Stimulated activated CD8-positive, alpha-beta memory T cell treated with anti-CD3 and anti-CD28 coated beads, Interleukin-4, amount 100 ng/mL, for 4 hours (primary cell): ENCODE measurements at places on chromosomes 5 and 9.

- no peak for DNase-seq
These were observed 9.1 kb upstream of the CERCAM start for GRCh38 chr9:128411364-128412119.

DNA sequence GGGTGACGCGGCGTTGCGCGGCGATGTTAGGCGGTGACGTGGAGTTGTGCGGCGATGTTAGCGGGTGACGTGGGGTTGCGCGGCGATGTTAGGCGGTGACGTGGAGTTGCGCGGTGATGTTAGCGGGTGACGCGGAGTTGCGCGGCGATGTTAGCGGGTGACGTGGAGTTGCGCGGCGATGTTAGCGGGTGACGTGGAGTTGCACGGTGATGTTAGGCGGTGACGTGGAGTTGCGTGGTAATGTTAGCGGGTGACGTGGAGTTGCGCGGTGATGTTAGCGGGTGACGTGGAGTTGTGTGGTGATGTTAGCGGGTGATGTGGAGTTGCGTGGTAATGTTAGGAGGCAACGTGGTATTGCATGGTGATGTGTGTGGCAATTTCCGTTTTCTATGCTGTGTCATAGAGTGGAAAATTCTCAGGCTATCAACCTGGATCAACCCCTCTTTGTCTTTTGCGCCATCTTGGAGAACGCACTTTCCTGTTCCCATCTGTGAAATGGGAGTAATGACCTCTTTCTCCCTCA lies 76.0 kb downstream of the ANKRD33B start:
- no peak for DNase-seq

GRCh38 chr9:1051584-1052275 lies 1.6 kb downstream of the DMRT2 start:
- no peak for DNase-seq

GRCh38 chr5:36657563-36657995 lies 51.2 kb downstream of the SLC1A3 start:
- DNase-seq: no peak

DNA sequence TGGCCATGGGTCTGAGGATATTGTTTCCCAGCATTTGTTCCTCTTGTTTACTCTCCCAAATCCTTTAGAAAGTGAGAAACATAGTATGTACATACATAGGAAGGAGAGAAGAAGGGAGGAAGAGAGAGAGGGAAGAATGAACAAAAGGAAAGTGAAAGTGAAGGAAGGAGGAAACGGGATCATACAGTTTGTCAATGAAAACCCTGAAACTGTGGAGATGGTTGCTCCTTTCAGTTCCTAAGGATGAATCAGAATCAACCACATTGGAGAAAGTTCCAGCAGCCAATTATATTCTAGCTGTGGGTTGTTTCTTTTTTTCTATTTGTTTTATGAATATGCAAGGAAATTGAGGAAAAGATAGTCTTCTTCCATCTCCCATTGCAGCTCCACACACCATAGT lies 396.5 kb downstream of the MLLT3 start:
- DNase-seq: no peak

- no peak for DNase-seq
These were observed 314.4 kb downstream of the GADD45G start for GRCh38 chr9:89919171-89919681.

DNA sequence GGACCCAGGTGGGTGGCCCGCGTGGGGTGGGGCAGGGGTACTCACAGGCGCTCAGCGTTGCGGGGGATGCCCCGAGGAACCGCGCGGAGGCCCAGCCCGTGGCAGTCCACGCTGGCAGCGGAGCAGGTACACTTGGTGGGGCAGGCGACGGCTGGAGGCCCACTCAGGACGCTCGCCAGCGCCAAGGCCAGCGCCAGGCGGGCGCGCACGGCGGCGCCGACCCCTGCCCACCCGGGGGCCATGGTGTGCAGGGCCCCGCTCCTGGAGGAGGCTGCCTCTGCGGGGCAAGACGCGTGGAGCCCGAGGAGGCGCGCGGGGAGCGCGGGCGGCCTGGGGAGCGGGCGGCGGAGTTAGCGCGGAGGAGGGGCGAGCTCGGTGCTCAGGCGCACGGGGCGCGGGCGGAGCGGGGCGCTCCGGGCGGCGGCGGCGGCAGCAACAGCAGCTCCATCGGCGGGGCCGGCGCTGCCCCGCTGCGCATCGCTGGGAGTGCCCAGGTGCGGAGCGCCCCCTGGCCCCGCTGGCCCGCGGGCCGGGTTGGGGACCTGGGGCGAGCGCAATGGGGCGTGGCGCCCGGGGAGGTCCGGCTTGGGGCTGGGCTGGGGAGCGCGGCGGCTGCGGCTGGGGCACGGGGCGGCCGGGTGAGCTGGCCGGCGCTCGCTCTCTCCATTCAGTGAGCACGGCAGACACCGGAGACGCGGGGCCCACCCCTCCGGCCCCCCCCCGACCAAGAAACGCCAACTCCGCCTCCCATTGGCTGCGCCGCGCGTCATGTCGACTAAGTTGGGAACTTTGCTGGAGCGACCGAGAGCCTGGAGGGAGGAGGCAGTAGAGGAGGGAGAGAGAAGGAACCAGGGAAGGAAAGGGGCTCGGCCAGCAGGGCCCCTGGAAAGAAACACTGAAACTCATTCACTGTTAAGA lies at the start of gene SLIT3:
Gene SLIT3, minus strand, starts transcription at position 672 of the 918 bp plus-strand sequence. Its CDS starts 430 bp downstream, at position 242.
- DNase-seq: no peak

DNA sequence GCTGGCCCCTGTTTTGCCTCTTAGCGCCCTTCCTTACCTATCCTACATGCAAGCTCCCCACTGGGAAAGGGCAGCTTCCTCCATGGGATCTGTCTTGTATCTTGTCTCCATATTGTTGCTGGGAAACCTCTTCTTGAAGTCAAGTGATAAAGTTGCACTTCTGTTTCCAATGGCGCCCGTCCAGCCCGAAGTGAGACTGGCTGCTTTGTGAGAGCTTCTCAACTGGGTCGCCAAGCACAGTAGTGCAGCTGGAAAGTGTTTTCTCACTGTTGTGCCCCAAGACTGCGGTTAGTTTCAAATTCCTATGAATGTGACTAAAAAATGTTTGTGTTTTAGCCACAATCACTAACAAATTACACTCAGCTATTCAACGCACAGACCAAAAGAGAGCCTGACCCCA lies 506.6 kb upstream of the MPDZ start:
- DNase-seq: no peak

- DNase-seq: no peak
These were observed 34.1 kb upstream of the TRMT10B start for GRCh38 chr9:37719526-37719925.

DNA sequence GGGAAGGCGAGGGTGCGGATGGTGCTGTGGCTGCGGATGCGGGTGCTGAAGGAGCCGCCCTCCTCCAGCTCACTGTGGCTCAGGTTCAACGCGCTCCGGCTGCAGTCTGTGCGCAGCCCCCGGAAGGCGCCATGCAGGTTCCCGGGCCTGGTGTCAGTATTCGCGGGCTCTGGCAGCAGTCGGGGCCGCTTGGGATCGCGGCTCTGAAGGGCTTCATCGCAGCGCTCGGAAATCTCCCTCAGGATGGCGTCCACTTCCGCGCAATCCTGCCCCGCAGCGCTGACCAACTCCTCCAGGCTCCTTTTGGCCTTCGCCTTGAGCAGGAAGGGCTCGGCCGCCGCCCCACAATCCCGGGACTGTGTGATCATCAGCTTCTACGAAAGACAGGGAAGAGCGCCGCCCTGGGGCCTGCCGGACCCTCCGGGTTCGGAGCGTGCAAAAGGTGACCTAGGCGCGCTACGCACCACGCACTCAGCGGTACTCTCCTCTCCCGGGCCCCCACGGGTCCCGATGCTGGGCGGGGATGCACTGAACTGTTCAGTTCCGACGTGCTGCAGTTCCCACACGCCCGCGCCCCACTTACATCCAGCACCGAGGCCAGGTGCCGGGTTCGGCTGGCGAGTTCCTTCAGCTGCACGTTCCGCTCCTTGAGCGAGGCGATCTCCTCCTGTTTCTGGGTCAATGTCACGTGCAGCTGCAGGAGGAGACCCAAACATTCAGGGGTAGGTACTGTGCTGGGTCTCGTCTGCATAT lies 6.5 kb downstream of the MCIDAS start:
- no peak for DNase-seq

DNA sequence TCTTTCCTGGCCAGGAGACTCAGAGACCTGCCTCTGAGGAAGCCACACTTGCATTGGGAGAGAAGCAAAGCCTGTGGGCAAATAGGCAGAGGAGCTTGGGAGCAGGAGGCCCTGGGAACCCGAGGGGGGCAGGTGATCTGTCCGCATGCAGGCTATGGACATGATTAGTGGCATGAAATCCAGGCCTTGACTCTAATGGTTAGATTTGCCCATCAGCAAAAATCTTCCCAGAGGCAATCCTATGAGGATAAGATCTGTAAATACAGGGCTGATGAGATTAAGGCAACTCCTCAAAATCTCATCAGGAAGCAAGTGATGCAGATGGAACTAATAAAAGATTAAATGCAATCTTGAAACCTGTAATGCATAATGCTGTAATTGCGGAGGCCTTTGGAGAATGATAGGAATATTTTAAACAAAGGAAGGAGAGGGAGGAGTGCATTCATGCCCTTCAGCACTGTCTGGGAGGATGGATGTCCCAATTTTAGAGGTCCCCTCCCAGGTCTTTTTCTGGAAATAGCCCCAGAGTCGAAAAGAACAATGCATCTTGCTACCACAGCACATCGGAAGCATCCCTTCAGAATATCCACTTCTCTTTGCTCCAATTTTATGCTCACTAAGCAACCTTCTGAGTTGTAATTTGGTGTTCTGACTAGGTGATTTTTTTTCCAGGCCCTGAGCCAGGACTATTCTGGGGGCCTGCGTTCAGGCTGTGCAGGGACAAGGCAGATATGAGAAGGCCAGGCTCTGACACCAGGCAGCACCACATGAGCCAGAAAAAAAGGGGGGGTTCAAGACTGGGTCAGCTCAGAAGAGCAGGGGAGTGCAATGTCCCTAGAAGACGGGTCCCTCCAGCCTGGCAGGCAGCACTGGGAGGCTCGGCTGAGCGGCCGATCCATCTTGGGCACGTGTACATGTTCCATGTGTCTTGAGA lies 66.5 kb downstream of the MED10 start:
- DNase-seq: no peak

GRCh38 chr5:10455277-10455670 lies 13.6 kb downstream of the ROPN1L start:
- no peak for DNase-seq

GRCh38 chr5:54383941-54384340 lies 71.6 kb upstream of the HSPB3 start:
- no peak for DNase-seq

DNA sequence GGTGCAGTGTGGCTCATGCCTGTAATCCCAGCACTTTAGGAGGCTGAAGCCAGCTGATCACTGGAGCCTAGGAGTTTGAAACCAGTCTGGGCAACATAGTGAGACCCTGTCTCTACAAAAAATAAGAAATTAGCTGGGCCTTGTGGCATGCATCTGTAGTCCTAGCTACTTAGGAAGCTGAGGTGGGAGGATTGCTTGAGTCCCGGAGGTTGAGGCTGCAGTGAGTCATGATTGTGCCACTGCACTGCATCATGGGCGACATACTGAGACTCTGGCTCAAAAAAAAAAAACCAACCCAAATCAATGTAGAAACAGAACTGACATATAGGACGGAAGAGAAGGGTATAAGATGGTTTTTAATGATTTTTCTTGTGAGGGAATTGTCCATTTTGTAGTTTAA lies 27.7 kb downstream of the G3BP1 start:
- DNase-seq: no peak

DNA sequence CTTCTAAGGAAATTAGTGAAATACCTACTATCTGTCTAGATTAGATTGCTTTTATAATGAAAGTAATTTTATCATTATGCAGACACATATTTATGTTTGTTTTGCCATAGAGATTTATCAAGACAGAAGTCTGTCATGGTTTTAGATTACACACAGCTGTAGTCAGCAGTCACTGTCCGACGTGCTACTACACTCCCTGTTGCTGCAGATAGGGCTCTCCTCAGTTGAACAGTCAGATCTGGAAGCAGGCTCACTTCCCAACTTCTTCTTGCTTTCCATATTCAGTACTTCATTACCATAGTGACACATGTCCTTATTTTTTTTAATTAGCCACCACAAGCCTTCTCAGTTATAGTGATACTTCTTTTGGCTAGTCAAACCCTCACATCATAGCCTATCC lies 329.9 kb upstream of the ITGA1 start:
- DNase-seq: no peak
